IMR-90 (cell line): ENCODE measurements at places on chromosomes 12 and 14.

- no peak for DNase-seq
These were observed 388.5 kb downstream of the AACS start for GRCh38 chr12:125453751-125454150.

- no peak for DNase-seq
These were observed 71.3 kb upstream of the PSMA6 start for GRCh38 chr14:35220920-35221319.

- no peak for DNase-seq
These were observed 141.3 kb downstream of the CALM1 start for GRCh38 chr14:90538095-90538494.

GRCh38 chr14:33450416-33450815 is 500.5 kb downstream of the EGLN3 start:
- no peak for DNase-seq

GRCh38 chr12:74790931-74791330 is 253.3 kb downstream of the ATXN7L3B start:
- no peak for DNase-seq

GRCh38 chr12:55974308-55974730 is 441 bp downstream of the RAB5B start:
- DNase-seq, result peak; percentile 45

DNA sequence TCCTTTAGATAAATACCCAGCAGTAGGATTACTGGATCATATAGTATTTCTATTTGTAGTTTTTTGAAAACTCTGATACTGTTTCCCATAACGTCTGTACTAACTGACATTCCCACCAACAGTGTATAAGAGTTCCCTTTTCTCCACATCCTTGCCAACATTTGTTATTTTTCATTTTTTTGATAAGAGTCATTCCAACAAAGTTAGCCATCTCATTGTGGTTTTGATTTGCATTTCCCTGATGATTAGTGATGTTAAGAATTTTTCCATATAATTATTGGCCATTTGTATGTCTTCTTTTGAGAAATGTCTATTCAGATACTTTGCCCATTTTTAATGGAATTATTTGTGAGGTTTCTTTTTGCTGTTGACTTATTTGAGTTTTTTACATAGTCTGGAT is 486.0 kb downstream of the FLRT2 start:
- DNase-seq, result peak; percentile 82

- no peak for DNase-seq
These were observed 54.8 kb downstream of the NFKBIA start for GRCh38 chr14:35349496-35350365.

GRCh38 chr14:89184952-89185351 is 232.1 kb downstream of the FOXN3 start:
- DNase-seq, result no peak

DNA sequence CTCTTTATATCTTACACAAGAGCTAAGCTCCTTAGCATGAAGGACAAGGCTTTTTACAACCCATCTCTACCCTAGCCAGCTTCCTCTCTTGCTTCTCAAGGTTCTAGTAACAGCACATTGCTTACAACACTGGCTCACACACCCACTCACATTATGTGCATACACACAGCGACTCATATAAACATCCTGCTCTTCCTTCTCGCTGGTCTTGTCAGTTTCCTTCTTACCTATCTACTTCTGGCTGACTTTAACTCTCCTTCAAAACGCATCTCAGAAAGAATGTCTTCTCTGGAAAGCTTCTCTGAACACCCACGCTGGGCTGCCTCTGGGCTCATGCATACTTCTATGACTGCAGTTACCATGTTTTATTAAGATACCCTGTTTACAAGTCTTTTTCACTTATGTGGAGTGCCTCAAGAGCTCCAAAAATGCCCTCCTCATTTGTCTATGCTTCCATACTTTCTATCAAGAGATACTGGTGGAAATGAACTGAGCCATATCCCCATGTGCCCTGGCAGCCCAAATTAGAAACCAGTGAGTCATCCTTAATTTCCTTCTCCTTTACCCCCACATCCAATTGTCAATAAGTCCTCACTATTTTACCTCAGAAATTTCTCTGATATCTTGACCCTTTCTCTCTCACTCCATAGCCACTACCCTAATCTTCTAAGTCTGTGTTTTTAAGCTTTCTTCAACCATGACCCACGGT is 126.9 kb upstream of the KRAS start:
- DNase-seq, result peak; percentile 94

GRCh38 chr14:38870296-38870836 is 232.7 kb downstream of the SEC23A start:
- DNase-seq, result no peak

GRCh38 chr14:105212541-105213300 is 31.6 kb upstream of the NUDT14 start:
- DNase-seq, result no peak

GRCh38 chr12:1877169-1877878 is 41.1 kb downstream of the CACNA2D4 start:
- no peak for DNase-seq

- no peak for DNase-seq
These were observed 69.7 kb downstream of the PRKCH start for GRCh38 chr14:61391119-61391518.

DNA sequence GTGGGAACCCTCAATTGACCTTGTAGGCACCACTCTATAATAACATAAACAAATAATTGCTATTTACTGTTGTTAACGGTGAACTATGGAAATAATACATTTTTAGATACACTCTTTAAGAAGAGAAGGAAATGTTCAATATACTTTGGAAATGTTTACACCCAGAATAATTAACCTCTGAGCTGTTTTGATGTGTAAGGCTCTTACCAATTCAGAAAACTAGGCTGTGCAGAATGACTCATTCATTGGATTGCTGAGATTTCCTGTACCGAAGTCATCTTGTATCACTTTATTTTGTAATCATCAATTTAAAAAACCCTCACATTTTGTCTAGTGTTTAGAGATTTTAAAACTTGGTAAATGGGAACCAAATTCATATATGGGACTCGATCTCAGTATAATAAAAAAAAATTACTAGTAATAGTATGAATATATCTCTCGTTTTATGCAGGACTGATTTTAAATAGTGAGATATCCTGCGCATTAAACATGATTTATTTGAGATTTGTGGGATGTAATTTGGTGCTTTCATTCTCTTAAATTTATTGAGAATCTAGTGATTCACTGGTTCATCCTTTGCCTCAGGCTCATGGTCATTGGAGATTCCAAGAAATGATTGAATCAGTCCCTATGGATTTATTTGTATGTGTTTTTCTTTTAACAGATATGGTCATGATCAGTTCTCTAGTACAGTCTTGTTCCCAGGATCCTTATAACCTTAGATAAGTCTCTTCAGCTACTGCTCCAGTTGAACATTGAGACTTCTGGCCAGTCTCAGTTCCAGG is 3.9 kb downstream of the SAMD4A start:
- DNase-seq, result peak; percentile 95

DNA sequence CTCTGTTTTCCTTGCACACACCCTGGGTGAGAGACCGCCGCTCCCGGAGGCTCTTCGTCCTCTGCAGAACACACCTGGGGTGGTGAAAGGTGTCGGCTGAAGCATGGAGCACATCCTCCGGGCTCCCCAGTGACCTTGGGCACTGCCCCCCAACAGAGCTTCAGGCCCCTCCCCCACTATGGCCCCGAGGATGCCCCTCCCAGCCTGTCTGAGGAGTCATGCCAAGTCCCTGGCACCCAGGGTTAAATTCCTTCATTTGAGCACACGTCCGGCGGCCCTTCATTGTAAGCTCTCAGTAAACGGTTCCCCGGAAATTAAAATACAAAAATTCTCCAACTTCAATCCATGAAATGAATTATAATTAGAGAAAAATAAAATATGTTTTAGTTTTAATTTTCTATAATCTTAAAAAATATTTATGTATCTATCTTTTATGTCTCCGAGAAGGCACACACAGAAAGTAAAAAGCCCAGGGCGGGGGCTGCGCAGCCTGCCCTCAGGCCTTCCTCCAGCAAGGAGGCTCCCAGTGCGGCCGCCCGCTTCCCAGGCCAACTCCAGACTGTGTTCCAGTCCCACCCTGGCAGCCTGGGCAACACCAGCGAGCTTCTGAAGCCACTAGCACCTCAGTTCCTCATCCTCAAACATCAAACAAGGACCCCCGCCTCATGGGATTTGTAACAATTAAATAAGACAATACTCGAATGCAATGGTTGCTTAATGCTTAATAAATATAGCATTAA is 63.5 kb downstream of the TMEM132D start:
- DNase-seq, result no peak

DNA sequence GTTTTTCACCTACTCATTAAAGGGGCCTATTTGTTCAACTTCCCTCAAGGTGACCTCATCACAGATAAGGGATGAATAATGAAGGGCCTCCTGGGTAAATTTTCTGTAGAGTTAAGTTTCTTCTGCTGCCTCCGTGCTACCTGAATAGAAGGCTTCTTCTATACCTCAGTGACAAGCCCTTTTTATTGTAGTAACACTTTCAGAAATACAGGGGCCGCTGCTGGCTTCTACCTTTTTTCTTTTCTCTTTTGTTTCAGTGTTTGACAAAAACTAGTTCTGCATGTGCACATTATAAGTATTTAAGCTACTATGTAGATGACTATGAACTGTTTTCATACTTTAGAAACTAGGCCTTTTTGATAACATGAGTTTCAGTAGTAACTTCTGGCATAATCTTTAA is 207.0 kb downstream of the NAV3 start:
- no peak for DNase-seq

GRCh38 chr12:20808521-20808920 is 2.0 kb upstream of the SLCO1B3 start:
- DNase-seq, result no peak

- DNase-seq, result peak; percentile 6
These were observed 205.7 kb downstream of the ZFP36L1 start for GRCh38 chr14:68586896-68587751.

GRCh38 chr14:90319634-90320541 is 11.9 kb downstream of the NRDE2 start:
- no peak for DNase-seq

- peak; percentile 60 for DNase-seq
These were observed 179.2 kb upstream of the DCN start for GRCh38 chr12:91361864-91362263.

- DNase-seq, result no peak
These were observed 60.6 kb downstream of the MARK3 start for GRCh38 chr14:103445806-103446205.

DNA sequence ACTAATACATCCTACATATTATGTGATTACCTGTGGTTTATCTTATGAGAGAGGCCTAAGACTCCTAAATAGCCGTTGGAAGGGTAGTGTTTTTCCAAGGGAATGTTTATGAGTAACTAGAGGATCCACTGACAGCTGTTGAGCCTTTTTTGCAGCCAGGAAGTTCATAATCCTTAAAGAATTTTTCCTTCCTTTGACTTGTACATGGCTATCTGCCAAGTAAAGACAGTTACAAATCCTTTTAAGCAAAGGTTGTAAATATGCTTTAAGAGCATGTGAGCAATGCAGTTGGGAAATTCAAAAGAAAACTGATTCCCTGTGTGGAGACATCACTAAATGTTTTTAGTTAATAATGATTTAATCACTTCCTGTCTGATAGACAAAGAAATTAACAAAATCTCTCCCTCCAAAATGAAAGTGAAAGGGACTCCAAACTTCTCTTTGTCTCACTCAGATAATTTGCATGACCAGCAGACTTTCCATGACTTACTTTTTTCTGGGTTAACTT is 333.8 kb downstream of the PDZRN4 start:
- peak; percentile 87 for DNase-seq

GRCh38 chr12:92136026-92136730 is 9.5 kb downstream of the BTG1 start:
- no peak for DNase-seq

GRCh38 chr12:115762936-115763335 is 514.6 kb downstream of the MED13L start:
- no peak for DNase-seq

DNA sequence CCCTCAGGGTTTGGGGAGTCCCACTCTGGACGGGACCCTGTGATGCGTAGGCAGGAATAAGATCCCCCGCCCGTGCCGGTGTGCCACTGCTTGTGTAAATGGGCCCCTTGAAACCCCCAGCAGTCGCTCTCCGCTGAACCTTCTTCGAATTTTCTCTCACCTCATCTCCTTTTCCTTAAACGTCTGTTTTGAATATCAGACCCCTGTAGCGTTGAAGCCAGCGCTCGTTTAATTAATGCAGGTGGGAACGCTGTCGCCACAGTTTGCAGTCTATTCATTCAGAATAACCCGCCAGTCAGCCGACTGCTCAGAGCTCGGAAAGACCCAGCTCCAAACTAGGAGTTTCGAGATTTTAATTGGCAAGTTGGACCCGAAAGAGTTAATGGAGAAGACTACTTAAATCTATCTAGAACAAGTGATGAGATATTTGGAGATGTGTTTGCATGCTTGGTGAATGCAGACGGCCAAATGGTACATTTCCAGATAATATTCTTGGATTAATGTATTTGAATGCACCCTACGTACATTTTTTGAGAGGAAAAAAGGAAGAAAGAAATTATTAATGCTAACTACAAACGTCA is 739 bp upstream of the PPP2R5E start:
- DNase-seq, result no peak

GRCh38 chr12:65907513-65907912 is 83.2 kb downstream of the HMGA2 start:
- no peak for DNase-seq

DNA sequence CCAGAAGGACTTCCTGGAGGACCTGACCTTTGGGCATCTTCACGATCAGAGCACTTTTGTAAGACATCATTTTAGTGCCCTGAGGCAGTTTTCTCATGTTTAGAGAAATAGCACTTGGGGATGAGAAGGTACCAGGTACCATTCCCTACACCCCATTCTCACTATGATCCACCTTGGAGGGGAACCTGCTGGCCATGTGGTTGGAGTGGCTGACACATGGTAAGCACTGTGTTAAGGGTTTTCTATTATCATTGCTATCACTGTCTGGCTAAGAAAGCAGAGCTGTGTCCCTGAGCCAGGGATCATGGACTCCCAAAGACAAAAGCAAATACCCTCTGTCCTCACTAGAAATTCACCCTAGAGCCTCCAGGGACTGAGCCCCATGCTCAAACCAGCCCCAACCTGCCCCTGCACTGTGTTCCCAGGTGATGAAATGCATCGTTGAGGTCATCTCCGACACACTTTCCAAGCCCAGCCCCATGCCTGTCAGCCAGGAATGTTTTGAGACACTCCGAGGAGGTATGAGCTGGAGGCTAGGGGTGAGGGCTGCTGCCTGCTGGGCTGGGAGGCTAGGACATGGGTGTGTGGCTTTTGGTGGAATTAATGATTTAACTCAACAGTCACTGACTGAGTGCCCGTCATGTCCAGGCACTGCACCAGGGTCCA is 3.4 kb downstream of the CHGA start:
- DNase-seq, result no peak

DNA sequence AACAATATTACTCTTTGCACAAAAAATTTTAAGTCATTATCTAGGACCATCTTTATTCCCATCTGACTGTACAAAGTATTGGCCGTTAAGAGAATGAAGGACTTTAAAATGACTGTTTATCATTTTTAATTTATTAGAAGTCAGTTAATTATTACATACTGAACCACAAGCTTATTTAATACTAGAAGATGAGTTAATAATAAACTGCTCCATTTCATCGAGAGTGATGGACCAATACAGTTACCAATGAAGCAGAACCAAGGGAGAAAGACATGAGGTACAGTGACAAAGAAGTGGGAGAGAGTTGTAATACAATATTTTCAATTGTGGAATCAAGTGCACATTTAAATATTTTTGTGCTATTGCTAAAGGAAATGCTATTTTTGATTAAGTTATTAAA is 83.3 kb downstream of the PTPRO start:
- DNase-seq, result no peak

- peak; percentile 33 for DNase-seq
These were observed 2.1 kb upstream of the SLC11A2 start for GRCh38 chr12:51028126-51028812.
